Posterior cingulate gyrus (tissue), 11 donors: ENCODE measurements at places on chromosomes 5 and 9.

- DNase-seq: no peak
Measured at GRCh38 chr5:151431666-151432065, 15.7 kb upstream of the SLC36A1 start.

- no peak for DNase-seq
Measured at GRCh38 chr5:432928-433791, 9.8 kb upstream of the EXOC3 start.

DNA sequence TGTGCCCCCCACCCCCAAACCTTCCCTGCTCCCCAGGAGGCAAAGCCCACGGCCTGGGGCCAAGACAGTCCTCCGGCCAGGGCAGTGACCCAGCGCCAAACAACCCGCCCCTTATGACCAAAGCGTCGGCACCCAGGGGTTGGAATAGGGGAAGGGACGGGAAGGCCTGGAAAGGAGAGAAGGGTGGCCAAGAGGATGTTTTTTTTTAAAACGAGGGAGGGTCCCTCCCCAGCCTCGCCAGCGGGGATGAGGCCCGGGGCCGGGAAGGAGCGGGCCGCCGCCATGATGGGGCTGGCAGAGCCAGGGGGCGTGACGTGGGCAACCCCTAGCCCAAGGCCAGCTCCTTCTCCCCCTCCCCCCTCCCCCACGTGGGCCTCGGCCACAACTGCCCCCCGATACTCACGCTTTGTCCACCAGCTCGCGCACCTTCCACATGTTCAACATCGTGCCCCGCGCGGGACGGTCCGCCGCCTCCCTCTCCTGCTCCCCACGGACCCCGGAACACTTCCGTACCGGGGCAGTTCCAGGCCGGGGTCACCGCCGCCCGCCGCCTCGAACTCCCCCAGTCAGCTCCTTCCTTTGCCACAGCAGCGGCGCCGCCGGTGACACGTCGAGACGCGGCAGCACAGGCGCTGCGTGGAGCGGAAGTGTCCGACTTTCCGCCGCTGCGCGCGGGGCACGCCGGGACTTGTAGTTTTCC lies at the start of gene CLINT1:
Gene CLINT1, minus strand, starts transcription at position 619 of the 700 bp plus-strand sequence. Its CDS starts 175 bp downstream, at position 444.
- peak; percentile 89 for DNase-seq

GRCh38 chr5:94749042-94749441 lies 130.6 kb downstream of the SLF1 start:
- no peak for DNase-seq

DNA sequence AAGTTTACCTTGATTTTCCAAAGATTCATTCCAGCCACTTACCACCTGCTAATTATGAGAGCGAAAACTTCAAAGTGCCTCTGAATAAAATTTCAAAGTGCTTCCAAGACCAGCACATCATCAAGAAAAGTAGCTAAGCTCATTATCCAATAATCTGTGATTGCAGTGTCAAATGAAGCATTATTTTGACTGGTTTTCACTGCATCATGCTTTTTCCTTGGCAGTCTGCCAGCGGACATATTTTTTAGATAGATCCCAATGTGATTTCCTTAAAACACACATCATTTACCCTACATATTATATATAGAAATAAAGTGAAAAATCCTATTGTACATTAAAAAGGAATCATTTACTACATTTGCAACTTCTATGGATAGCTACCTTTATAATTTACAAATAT lies 508.6 kb upstream of the FAM174A start:
- no peak for DNase-seq

DNA sequence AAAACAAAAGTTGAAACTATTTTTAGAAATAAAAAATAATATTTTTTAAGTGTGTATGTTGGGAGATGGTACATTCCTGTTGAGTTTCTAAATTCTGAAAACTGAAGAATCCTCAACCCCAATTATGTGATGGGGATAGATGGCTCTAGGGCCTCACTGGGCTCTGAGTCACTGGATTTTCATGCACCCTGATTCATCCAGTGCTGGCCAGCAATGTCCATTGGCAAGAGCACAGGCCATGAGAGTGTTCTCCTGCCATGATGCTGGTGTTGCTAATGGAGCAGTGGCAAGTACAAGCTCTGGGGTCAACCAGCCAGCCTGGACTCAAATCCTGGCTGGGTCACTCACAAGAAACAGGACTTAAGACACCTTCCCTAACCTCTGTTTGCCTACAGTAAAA lies 23.3 kb downstream of the SMIM23 start:
- DNase-seq: no peak

DNA sequence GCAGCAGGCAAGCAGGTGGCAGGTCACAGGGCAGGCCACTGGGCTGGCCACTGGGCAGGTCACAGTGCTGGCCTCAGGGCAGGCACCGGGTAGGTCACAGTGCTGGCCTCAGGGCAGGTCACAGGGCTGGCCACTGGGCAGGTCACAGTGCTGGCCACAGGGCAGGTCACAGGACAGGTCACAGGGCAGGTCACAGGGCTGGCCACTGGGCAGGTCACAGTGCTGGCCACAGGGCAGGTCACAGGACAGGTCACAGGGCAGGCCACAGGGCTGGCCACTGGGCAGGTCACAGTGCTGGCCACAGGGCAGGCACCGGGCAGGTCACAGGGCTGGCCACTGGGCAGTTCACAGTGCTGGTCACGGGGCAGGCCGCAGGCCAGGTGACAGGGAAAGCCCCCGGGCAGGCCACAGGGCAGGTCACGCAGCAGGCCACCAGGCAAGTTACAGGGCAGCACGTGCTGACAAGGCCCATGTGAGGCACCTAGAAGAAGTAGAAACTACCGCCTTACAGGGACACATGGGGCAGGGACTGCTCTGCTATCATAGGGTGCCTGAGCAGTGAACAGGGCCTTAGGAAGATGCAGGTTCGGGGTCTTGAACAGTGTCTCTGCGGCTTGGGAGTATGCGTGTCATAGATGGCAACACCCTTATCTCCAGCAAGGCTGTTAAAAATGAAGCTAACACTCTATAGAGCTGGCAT lies 18.6 kb upstream of the MED10 start:
- DNase-seq: no peak

DNA sequence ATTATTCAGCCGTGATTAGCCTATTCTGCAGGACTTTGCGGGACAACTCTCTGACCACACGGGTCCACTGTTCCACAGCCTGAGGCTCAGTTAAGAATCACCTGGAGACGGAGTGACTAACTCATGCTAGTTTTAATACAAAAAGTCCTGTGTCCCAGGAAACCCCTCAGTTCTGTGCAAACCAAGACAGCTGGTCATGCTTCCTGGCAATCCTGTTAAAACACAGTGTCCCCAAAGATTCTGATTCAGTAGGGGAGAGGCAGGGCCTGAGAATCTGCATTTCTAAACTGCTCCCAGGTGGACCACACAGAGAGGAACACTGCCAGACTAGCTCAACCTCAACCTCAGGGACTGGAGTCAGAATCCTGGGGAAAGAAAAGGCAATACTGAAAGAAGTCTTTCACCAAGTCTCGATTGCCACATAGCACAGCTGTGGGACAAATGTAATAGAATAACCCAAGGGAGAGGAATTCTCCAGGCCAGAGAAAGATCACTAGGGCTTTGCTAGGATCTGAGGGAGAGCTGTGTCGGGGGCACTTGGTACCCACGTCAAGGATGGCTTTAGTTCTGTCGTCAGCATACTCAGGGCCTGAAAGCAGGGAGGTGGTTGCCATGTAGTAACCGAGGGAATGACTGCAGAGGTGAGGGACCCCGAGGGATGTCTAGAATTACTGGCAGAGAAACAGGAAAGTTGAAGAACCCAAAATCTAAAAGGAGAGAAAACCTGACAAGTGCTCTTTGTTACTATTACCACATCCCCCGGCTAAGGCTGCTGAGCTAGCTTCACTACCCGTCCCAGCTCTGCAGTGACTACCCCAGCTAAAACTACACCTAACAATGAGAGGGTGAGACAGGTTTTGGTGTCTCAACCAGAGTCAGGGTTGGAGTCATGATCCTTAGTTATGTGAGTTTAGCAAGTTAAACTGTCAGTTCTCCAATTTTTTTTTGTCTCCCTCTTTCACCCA lies 8.6 kb downstream of the SUSD1 start:
- no peak for DNase-seq

DNA sequence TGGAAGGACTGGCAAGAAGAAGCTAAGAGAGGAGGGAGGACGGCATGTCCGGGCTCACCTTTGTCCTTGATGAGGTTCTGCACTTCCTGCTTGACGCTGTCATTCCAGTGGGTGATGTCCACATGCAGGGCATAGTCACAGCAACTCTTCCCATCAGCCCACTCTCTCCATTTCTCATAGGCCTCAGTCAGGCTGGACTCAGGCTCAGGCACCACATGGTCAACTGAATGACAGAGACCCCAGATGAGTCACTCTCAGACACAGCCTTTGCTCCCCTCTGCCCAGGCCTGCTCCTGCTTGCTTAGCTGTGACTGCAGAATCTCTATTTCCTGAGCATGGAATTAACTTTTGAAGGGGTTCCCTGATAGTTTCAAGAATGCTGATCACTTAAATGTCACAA lies 94.2 kb downstream of the DPYSL3 start:
- no peak for DNase-seq

DNA sequence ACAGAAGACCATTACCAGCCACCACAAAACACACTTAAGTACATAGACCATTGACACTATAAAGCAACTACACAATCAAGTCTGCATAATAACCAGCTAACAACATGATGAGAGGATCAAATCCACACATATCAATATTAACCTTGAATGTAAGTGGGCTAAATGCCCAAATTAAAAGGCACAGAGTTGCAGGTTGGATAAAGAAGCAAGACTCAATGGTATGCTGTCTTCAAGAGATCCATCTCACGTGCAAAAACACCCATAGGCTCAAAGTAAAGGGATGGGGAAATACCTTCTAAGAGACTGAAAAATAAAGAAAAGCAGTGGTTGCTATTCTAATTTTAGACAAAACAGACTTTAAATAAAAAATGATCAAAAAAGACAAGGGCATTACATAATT lies 113.6 kb upstream of the CD180 start:
- no peak for DNase-seq

GRCh38 chr5:56337715-56338319 lies 104.7 kb upstream of the ANKRD55 start:
- DNase-seq: no peak

DNA sequence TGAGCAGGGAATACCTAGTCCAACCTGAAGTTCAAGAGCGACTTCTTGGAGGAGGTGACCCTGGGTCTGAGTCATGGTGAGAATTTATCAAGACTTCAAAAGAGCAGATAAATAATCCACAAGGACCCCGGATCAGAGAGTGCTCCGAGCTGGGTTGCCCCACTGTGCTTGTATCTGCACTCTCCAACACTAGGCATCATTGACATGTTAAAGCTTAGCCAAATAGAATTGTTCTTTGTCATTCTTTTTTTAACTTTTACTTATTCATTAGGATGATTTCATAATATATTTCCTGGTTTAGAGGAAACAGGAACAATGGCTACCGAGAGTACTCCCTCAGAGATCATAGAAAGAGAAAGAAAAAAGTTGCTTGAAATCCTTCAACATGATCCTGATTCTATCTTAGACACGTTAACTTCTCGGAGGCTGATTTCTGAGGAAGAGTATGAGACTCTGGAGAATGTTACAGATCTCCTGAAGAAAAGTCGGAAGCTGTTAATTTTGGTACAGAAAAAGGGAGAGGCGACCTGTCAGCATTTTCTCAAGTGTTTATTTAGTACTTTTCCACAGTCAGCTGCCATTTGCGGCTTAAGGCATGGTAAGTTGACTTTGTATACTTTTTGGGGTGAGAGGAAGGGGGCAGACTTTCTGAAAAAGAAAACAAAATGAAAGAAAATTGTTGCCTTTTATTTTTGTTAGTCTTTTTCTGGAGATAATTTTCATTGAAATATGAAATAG lies at the start of gene CARD6:
Gene CARD6, plus strand, starts transcription at position 300 of the 738 bp plus-strand sequence. Its CDS starts 16 bp downstream, at position 316.
- DNase-seq: no peak

- no peak for DNase-seq
Measured at GRCh38 chr9:93891050-93891449, 64.1 kb downstream of the BARX1 start.

- no peak for DNase-seq
Measured at GRCh38 chr5:54608423-54609085, 91.0 kb downstream of the SNX18 start.

DNA sequence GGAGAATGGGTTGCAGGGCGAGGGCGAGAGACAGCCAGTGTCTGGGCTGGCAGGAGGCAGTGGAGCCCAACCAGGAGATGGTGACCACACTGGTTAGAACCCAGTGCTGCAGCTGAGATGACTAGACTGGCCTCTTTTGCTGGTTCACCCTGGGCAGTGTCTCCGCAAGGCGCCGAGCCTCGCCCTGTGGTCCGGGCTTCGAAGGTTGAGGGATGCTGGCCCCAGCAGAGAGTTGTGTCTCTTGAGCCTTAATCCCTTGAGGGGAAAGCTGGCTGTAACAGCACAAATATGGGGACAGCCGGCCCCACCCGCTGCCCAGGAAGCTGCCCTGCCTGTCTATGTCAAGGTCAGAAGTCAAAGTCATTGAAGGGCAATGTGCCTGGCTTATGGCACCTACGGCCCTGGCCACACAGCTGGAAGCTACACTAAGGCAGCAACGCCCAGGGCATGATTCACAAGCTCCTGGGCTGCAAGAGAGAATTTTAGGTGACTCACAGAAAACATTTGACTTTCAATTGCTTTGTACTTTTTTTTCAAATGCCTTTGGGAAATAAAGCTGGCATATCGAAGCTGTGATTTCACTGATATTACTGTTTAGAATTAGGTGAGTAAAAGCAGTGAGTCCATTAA lies 33.3 kb downstream of the NKX2-5 start:
- DNase-seq: no peak

GRCh38 chr5:86765778-86766502 lies 148.2 kb downstream of the COX7C start:
- DNase-seq: no peak

DNA sequence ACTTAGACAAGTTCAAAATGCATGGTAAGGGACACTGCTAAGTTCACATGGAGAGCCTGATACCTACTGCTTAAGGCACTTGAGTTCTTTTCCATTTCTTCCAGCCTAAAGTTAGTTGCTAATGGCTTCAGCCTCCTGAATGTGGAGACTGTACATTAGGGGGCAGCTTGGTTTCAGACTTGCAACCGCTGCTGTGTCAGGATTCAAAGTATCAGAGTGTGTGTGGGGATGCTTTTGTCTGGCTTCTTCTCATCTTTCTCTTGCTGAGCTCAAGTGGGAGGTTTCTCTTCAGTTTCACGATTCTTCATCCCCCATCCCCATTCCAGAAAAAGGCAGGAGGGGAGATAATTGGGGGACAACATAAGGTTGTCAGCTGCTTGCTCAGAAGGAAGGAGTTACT lies 49.4 kb downstream of the ATP10B start:
- peak; percentile 87 for DNase-seq

DNA sequence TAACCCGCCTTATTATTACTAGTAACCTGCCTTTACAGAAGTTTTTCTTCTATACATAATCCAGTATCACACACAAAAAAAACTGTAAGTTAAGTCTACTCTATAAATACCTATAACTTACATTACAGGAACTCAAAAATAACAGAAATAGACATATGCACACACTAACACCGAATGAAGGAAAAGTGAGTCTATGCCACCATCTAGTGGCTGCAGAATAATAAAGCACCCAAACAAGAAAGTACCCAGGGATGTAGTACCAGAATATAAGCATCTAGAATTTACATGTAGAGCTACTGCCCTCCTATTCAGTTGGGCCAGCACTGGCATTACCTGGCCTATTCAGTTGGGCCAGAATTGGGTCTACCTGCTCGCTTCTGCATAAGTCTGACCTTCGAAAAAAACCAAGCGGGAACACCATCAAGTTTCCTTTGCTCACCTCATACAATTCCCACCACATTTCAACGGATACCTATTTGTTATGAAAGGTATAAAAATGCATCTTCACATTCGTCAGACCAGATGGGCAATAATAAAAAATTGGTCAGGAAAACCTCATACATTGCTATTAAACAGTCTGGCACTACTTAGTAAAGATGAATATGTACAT lies 4.0 kb upstream of the NIPSNAP3A start:
- DNase-seq: no peak
